Right atrium auricular region (tissue), 2 donors: ENCODE measurements at places on chromosomes 3 and 15. TPM values are rescaled to one million over a fixed set of nuclear protein-coding genes. Genes with fewer than 3 reads are reported as not detected.

CD276 gene
- total RNA-seq: 31.2 TPM

WWTR1 gene
- total RNA-seq: 73.1 TPM

GHSR gene
- total RNA-seq: not detected

ADAMTS9 gene
- 21.0 TPM for total RNA-seq

DTWD1 gene
- 12.7 TPM for total RNA-seq

UTS2B gene
- not detected for total RNA-seq

OR5K2 gene
- not detected for total RNA-seq

CXCR6 gene
- total RNA-seq: not detected

FAM107A gene
- total RNA-seq: 76.5 TPM

CELF6 gene
- total RNA-seq: 0.74 TPM

LMAN1L gene
- total RNA-seq: 88.7 TPM

WNT7A gene
- total RNA-seq: not detected

LDHAL6B gene
- not detected for total RNA-seq

CALML4 gene
- 2.1 TPM for total RNA-seq

DAZL gene
- total RNA-seq: not detected

CACNA2D3 gene
- 17.2 TPM for total RNA-seq

NR1I2 gene
- 0.82 TPM for total RNA-seq

ACP3 gene
- total RNA-seq: 0.79 TPM

SUSD5 gene
- 1.7 TPM for total RNA-seq

GPR62 gene
- total RNA-seq: 0.82 TPM

CD86 gene
- total RNA-seq: 1.9 TPM

DLL4 gene
- 7.5 TPM for total RNA-seq

SPINK8 gene
- total RNA-seq: not detected

TMEM40 gene
- 1.8 TPM for total RNA-seq

PLCD1 gene
- total RNA-seq: 15.5 TPM

ZBBX gene
- not detected for total RNA-seq

PLAAT1 gene
- total RNA-seq: 10.3 TPM

SLC28A2 gene
- not detected for total RNA-seq

OXTR gene
- total RNA-seq: 0.52 TPM

GOLGA6D gene
- total RNA-seq: not detected

HGD gene
- total RNA-seq: not detected

KNG1 gene
- 0.59 TPM for total RNA-seq

IL5RA gene
- 2.6 TPM for total RNA-seq

GADL1 gene
- not detected for total RNA-seq

RETNLB gene
- total RNA-seq: not detected

GOLGA6A gene
- total RNA-seq: not detected

BBS4 gene
- total RNA-seq: 12.1 TPM

CCDC33 gene
- total RNA-seq: not detected

MAN2A2 gene
- total RNA-seq: 42.3 TPM

ATP1B3 gene
- total RNA-seq: 44.7 TPM

GCSAM gene
- not detected for total RNA-seq

SAMD7 gene
- total RNA-seq: not detected

CA12 gene
- 5.5 TPM for total RNA-seq

GRAMD1C gene
- total RNA-seq: 3.0 TPM

CCK gene
- total RNA-seq: not detected

NCBP2 gene
- total RNA-seq: 22.8 TPM
